Adrenal gland (tissue), 19 donors: ENCODE measurements at places on chromosomes 3 and 15.

GRCh38 chr3:193771011-193771652 lies 178.1 kb downstream of the OPA1 start:
- DNase-seq = no peak

GRCh38 chr3:62228467-62228866 lies 144.9 kb downstream of the FEZF2 start:
- no peak for DNase-seq

- no peak for DNase-seq
Measured at GRCh38 chr15:33419701-33420100, 108.9 kb downstream of the RYR3 start.

GRCh38 chr3:123843668-123844067 lies 40.5 kb downstream of the MYLK start:
- no peak for DNase-seq

- no peak for DNase-seq
Measured at GRCh38 chr15:59688423-59688781, 718 bp downstream of the BNIP2 start.

GRCh38 chr15:94653071-94653470 lies 421.7 kb downstream of the MCTP2 start:
- DNase-seq = no peak

- DNase-seq = no peak
Measured at GRCh38 chr3:125213946-125214542, 1.5 kb upstream of the SLC12A8 start.

DNA sequence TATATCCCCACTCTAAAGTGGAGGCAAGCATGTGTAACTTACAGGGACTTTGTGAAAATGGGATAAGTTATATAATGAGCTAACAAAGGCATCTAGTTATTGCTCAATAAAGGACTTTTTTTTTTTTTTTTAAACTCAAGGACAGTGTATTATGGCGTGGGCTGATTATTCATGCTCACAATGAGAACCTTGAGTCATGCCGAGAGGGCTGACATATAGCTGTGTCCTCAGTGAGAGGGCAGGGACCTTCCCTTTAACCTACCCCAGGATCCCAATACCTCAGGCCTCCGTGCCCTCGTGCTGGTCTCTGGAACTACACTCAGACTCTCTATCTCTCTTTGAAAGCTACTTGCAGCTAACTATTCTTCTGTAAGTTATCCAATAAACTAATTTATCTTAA lies 319.9 kb upstream of the ICE2 start:
- peak; percentile 78 for DNase-seq

DNA sequence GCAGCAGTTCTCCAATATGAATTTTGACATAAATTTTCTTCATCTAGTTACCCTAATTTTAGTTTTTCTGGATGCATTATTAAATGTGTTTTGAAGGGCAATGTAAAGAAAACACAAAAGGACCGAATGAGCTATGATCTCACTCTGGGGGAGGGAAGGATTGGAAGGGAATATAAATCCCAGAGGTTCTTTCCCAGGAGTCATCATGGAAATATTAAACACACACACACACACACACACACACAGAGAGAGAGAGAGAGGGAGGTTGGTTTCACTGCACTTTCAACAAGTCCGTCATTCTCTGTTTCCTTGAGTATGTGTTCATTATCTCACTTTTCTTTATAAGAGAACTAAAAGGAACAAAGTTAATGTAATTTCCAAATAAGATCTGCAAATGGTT lies 70.7 kb upstream of the DCBLD2 start:
- no peak for DNase-seq

DNA sequence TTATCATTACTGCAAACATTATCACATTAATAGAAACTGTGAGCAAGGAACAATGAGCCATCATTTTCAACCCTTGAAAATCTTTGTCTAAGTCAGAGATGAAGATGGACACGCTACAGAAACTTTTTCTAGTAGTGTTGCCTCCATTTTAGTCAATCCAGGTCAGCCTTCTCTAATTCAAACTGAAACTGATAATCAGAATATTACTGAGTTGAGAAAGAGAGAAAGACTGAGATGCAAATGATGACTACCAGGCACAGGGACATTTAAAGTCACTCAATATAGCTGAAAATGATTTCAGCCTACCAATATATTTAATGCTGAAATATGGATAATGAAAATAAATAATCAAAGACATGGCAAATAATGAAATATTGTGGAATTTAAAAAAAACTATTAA lies 261.4 kb downstream of the GBE1 start:
- no peak for DNase-seq

- no peak for DNase-seq
Measured at GRCh38 chr15:89621547-89621946, 33.7 kb downstream of the KIF7 start.

- no peak for DNase-seq
Measured at GRCh38 chr3:169145540-169146178, 517.9 kb downstream of the MECOM start.

DNA sequence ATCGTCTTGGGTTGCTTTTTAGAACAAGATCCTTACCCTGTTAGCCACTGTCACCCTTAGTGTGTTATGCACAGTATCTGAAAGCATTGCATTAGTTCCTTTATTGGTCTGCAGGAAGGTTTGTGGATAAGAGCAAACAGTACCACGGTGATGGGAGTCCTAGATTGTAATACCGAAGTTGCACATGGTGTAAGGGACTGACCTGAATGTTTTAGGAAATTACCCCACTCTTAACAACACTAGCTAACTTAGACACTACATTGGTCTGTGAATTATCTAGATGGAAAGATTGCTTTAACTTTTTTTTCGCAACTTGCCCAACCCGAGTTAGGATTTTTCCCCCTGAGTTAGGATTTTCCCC lies 1.3 kb downstream of the STT3B start:
- no peak for DNase-seq

DNA sequence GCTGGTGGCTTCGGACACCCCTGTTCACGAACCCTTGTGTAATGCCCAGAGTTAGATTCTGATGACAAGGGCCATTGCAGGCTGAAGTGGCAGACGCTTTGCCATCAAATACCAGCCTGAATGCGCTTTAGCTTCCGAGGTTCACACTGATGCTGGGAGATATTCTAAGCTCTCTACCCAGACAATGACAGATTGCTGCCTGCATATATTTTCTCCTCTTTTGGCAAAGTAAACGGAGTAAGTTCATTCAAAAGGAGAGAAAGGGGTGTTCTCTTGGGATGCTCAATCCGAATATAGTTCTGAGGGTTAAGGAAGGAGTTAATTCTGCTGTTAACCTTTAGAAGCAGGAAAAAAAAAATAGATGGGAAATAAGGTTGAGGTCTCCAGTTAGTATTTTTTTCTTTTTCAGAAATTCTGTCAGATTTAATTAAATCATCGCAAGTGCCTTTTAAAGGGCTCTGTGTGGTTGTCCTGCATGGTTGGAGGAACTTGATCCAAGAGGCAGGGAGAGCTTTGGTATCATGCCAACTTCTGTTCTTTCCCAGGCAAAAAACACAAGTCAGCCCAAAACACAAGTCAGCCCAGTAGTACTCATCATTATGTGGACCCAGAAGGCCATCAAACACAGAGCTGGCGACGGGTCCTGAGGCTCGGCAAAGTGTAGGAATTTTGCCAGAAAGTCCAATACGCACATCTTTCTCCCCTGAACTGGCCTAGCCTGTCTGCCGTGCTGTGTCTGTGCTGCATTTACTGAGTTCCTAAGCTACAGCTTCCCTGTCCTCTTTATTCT lies 70.9 kb upstream of the ST8SIA2 start:
- DNase-seq = no peak

GRCh38 chr3:158846803-158847451 lies 45.1 kb downstream of the MFSD1 start:
- DNase-seq = no peak

- DNase-seq = no peak
Measured at GRCh38 chr15:69115031-69115430, 45.4 kb upstream of the GLCE start.

DNA sequence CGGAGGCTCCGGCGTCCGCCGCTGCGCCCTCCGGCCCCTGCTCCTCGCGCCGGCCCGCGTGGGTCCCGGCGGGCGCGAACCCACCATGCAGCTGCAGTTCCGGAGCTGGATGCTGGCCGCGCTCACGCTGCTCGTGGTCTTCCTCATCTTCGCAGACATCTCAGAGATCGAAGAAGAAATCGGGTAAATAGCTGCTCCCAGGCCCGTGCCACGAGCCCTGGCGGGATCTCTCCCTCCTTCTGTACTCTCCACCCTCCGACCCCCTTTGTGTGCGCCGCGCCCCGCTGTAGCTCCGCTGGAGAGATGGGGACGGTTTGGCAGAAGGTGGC lies 263 bp downstream of the ST8SIA2 start:
- DNase-seq = no peak

DNA sequence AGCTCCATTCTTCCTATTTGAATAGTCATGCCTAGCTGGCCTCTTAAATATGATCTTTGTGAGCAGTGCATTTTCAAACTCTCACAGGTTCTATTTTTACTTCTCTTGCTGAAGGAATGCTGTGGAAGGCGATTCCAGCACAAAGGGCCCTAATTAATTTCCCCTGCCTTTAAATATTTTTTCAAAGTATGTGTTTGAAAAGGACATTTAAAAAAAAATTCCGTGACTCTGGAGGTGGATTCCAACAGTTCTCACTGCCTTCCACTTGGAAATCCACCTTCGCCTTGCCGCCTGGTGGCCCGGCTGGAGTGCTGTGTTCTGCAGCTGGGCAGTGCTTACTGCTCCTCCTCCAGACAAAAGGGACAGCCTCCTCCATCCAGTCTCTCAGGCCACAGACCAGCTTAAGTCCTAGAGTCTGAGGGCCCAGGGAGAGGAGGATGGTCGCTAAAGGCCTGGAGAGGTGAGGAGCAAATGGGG lies 61.5 kb upstream of the CORO2B start:
- DNase-seq = no peak

DNA sequence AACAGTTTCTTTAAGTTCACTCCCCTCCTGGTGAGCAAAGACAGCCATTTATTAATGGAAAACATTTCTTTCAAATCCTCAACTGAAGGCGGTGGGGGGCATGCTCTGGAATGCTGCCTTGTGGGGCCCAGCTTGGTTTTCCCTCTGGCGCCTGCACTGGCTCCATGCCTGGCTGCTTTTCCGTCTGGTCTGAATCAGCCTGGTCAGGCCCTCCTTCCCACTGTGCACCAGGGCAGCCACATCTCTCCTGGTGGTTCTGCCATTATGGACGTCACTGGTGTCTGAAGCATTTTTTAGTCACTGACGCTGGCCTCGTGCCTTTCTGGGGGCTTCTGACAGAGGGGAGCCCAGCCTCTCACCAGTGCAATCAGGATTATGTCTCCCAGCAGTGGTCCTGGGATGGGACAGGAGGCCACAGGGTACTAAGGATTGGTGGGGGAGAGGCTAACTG lies 57.6 kb upstream of the APEH start:
- DNase-seq = no peak

- no peak for DNase-seq
Measured at GRCh38 chr15:39084674-39085530, 496.0 kb upstream of the THBS1 start.

DNA sequence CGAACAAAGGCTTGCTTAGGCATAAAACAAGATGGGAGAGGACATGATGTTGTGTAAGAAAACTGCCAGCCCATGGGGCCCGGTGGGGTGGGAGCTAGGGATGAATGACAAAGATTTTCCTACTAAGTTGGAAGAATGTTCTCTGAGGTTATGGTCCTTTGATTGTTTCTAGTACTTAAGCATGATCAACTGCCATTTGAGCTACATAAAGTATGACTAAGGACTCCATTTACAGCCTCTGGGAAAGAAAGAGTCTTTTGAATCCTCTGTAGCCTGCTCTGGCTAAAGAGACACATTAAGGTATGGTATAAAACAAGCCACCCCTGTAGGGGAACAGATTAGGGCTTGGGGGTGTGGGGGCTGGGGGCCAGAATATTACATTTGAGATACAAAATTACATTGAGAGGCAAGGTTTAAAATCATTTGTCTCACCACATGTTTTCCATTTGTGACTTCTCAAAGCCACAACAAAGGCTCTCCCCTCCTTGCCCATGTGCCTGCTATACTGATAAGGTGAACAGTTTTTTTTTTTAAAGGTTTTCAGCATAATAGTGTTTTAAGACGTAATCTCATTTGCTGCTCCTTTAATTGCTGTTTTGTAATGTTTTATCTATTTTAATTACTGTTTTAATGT lies 323.4 kb downstream of the CHST2 start:
- no peak for DNase-seq
